Immature natural killer cell (primary cell): ENCODE measurements at places on chromosomes 7 and 10. TPM values are rescaled to one million over a fixed set of nuclear protein-coding genes. Genes with fewer than 3 reads are reported as not detected.

- no peak for DNase-seq
Observed at GRCh38 chr10:48214716-48215485, 59.6 kb downstream of the FRMPD2 start.

- DNase-seq: no peak
Observed at GRCh38 chr10:61952028-61952674, 50.7 kb downstream of the ARID5B start.

GRCh38 chr7:47580175-47580706 is 1.7 kb downstream of the TNS3 start:
- no peak for DNase-seq

GRCh38 chr7:148847815-148848734 is 36.0 kb downstream of the EZH2 start:
- no peak for DNase-seq

DNA sequence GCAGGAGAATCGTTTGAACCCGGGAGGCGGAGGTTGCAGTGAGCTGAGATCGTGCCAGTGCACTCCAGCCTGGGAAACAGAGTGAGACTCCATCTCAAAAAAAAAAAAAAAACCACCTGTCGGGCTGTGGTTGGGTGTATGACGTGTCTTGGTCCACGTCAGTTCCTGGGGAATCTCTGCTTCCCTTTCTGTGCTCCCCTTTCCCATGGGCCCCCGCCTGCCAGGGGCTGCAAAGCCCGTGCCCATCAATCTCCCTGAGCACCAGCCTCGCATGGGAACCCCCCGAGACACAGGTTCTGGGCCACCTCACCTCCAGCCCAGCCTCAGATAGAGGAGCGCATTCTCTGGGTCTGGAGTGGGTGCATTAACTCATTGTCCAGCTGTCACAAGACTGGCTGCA is 2.3 kb upstream of the SH2B2 start:
- no peak for DNase-seq

DNA sequence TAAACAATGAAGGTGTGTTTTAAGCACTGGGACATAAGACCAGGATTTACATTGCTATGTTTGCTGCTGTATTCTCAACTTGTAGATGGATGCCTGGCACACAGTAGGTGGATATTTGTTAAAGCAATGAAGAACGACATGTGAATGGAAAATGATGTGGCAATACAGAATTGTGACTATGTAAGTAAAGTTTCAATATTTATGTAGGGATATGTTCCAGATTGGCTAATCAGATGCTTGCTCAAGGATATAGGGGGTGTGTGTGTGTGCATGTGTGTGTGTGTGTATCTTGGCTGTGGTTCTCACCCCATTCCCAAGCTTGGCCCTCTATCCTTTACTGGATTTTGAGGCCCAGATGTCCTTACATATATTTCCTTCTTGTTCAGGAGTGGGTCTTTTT is 42.7 kb upstream of the LAMB1 start:
- DNase-seq: no peak

- DNase-seq: no peak
Observed at GRCh38 chr10:88106366-88106765, 242.9 kb downstream of the PTEN start.

- peak; percentile 70 for DNase-seq
Observed at GRCh38 chr10:70162892-70163201, 7.5 kb downstream of the SAR1A start.

- no peak for DNase-seq
Observed at GRCh38 chr10:624605-625332, 64.7 kb downstream of the DIP2C start.

- DNase-seq: no peak
Observed at GRCh38 chr10:42974693-42975002, 102.2 kb upstream of the RET start.

DNA sequence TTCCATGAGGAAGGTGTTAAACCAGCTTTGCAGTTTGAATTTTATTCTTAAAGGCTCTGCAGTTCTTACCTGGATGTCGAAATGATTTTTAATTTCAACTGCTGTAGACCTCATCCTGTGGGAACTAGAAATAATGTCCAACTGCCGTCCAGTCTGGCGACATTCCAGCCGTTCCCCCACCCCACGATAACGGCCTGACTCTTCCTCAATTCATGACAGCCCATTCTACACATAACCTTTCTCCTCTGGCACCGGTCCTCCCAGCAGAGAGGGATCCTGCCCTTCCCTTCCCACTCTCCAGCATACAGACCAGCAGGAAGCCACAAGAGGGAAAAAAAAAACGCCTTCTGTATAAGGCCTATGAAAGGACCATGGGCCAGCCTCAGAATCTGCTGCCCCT is 51.8 kb upstream of the PRR15 start:
- DNase-seq: no peak

GRCh38 chr7:51376420-51377092 is 59.9 kb upstream of the COBL start:
- no peak for DNase-seq

DNA sequence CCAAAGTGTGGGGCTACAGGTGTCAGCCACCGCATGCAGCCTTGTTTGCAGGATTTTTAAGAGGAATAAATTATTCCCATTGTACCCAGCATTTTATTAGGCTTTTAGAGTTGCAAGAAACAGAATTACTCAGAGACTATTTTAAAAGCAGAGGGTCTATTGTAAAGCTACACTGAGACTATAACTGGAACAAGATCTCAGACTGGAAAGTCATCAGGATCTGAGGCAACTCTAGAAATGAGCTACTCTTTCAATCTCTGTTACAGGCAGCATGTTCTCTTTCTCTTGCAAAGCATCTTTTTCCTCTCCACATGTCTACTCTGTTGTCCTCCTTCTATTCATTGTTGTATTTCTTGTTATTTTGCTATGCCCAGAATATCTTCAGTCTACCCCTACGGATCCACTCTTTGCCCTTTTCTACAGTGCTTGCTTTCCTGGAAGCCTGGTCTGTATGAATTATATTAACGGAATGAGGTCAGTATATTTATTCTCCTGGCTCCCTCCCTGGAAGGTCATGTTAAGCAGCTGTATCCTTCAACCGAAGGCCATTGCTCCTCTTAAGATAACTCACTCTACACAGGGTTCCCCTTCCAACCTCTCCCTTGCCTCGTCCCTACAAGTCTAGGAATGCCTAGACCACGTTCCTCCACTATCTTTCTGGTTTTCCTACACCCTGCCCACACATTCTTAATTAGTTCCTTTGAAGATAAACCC is 27.7 kb upstream of the MICU1 start:
- DNase-seq: no peak

DNA sequence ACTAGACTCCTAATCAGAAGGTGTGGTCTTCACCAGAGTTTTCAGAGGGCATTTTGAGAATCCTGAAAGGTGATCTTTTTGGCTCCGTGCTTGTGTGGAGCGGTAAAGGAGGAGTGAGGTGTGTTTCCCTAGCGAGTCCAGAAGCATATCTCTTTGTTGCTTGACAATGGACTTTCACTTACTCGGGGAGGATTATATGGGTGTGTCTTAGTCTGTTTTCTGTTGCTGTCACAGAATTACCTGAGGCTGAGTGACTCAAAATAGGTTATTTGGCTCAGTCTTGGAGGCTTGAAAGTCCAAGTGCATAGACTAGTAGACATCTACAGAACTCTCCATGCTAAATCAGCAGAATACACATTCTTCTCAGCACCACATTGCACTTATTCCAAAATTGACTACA is 57.9 kb downstream of the AKR1C4 start:
- no peak for DNase-seq

DNA sequence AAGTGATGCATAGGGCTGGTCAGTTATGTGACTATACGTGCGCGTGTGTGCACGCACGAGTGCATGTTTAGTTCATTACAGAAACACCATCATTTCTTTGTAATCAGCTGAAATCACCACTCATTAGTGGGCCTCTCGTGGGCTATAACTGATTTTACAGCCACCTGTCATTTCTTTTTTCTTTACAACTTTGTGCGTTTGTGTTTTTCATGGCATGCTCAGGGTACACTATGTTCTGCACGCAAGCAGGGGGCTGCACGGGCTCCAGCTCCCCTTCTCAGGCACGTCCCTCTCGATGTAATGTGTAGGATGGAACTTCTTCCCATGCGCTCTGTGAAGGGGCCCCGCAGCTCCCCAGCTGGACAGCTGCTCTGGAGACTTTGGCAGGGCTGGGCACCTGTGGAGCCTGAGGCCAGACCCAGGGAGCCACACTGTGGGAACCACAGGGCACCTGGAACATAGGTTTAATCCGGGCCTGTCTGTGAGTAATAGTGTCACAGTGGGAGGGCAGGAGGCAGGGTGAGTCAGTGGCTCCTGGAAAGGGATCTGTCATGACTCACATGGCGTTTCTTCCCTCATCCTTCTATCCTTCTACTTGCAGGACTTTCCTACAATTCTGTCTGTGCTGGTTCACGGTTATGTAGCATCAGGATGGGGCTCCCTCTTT is 4.9 kb downstream of the GCK start:
- no peak for DNase-seq

DNA sequence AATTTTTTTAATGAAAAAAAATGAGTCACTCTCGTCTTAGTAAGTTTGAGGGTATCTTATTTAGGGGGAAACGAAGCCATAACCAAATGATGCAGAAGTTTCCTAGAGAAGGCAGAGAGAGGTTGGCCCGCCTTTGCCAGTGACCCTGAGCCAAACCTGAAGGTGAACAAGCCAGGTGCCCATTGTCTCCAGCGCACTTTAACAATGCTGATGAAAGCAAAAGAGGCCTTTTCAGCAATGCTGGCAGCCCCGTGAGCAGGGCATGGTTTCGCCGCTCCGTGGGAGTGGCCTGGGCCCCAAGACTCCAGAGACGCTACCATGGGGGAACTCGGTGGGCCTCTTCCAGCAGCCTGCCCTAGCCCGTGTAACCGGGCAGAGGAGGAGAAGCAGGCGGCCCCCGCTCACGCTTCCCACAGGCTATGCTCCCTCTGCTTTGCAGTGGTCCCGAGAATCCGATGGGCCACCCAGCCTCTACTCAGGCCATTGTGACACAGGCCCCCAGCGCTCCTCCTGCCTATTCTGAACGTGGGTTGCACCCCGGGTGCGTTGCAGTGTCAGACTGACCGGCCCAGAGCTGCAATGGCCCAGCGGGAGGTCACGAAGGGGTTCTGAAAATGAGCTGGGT is 14.0 kb upstream of the UNCX start:
- DNase-seq: no peak

DNA sequence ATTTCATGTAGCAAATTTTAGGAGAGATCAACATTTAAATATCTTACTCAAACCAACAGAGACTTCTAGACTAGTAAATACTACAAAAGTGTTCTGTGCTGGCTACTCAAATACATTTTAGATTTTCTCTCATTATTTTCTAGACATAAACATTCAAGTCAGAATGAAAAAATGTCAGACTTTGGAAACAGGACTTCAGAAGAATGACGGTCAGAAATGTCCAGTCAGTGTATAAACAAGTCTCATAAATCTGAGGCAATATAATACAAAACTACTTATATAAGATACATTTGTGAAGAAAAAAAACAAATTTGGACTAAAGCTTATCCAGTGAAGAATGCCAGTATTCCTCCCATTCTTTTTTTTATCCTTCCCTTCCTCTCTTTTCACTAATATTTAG is 25.9 kb downstream of the RNLS start:
- DNase-seq: no peak

DNA sequence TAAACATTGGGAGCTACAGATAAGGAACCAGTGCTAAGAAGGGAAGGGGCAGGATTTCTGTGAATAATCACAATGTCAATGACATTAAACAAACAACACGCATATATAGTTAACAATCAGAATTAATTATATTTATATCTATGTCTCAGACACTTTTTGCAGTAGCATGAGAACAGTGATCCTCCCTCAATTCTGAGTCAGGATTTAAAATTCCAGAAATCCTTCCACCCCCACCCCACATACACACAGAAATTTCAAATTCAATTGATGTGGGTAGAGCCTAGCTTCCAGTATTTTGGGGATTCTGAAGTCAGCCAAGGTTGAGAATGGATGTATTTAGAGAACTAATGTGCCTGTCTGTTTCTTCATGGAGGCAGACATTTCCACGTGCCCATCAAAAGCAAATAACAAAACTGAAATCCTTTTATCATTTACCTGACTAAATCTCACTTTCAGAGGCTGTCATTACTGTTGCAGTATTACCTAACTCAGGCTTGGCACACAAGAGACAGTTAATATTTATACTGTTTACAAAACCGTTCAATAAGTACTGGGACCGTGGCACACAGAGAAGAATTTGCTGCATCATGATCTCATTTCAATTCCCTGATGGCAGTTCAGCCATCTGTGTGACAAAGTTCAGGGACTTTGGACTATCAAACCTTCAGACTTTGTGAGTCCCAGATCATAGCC is 116.6 kb upstream of the PALS2 start:
- DNase-seq: no peak

- DNase-seq: no peak
Observed at GRCh38 chr10:48464871-48465736, 139.8 kb downstream of the ARHGAP22 start.

- no peak for DNase-seq
Observed at GRCh38 chr10:122132331-122132755, 138.8 kb upstream of the BTBD16 start.

- no peak for DNase-seq
Observed at GRCh38 chr7:99975782-99976521, at the start of gene AZGP1. TSS of gene AZGP1 (minus strand) at chr7:99976031. CDS start at chr7:99976020, 11 bp downstream.

DNA sequence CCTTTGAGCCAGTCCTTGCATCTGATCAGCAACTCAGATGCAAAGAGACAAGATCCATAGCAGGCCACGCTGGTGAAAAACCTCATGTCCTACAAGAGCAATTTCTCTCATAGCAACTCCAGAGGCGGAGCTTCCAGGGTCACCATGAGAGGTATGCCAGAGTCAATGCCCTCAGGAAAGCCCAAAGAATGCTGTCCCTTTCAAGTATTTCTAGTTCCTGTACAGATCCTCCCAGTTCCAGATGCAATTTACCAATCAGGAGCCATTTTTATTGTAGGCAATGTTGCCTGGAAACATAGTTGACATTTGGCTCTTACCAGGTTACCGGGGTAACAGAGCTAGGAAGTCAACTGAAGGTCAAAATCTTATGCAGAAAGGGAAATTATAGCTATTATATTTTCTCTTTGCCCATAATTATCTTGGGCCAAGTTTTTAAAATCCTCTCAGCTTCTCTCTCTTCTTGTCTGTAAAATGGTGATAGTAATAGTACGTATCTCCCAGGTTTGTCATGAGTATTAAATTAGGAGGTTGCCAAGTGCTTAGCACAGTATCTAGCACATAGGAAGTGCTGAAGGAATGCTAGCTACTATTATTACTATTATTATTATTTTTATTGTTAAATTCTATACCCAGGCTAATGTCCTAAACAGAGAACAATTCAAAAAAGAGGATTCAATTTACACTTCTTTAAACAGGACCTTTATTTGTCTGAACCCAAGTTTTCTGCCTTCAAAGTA is 46.3 kb upstream of the TM9SF3 start:
- DNase-seq: no peak

Gene CALML5
- polyA plus RNA-seq: not detected

Gene STEAP1B
- polyA plus RNA-seq: not detected

Gene CARD11
- 3.3 TPM for polyA plus RNA-seq

Gene FGL2
- polyA plus RNA-seq: 32.2 TPM

Gene LBX1
- not detected for polyA plus RNA-seq

Gene AASS
- polyA plus RNA-seq: not detected

Gene CPXM2
- not detected for polyA plus RNA-seq

Gene SDK1
- polyA plus RNA-seq: not detected
